CD4-positive, alpha-beta T cell treated with Interferon gamma for 1 hour (primary cell): ENCODE measurements at places on chromosomes 5 and 9.

DNA sequence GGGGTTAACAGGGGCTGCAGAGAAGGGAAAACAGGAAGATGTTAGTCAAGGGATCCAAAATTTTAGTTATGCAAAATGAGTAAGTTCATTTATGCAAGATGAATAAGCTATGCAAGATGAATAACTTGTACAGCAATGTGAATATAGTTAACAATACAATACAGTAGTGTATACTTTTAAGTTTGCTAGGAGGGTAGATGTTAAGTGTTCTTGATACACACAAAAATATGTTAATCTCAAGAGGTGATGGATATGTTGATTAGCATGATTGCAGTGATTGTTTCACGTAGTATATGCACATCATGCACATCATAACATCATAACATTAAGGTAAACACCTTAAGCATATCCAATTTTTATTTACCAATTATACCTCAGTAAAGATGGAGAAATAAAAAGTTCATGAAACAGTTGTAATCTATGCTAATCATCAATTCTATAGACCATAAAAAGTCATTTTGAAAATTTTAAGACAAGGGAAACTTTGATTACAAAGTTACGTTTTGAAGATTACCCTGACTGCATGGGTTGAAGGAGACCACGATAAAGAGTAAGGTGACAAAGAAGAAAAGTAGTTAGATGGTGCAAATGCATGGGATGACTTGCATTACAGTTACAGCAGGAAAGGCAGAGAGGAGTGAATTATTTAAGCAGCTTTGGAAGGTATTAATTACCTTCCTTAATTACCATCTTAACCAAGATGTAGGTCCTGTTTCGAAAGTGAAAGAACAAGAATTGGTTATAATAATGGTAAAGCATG is 31.4 kb downstream of the FAM174A start:
- no peak for DNase-seq

DNA sequence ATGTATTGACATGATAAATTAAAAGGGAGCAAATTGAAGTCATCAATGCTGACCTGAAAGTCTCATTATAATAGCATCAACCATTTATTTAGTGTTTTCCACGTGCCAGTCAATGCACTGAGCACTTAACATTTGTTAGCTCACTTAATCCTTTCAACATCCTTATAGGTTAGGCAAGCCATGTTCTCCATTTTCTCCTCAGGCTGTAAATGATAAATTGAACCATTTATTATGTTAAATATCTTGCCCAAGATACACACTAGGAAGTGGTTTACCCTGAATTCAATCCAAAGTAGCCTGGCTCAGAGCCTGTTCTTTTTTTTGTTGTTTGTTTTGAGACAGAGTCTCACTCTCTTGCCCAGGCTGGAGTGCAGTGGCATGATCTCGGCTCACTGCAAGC is 25.0 kb upstream of the SNX2 start:
- no peak for DNase-seq

- DNase-seq = no peak
Observed at GRCh38 chr5:144084971-144085370, 85.5 kb downstream of the YIPF5 start.

- no peak for DNase-seq
Observed at GRCh38 chr5:136242136-136242535, 49.2 kb upstream of the SMIM32 start.

DNA sequence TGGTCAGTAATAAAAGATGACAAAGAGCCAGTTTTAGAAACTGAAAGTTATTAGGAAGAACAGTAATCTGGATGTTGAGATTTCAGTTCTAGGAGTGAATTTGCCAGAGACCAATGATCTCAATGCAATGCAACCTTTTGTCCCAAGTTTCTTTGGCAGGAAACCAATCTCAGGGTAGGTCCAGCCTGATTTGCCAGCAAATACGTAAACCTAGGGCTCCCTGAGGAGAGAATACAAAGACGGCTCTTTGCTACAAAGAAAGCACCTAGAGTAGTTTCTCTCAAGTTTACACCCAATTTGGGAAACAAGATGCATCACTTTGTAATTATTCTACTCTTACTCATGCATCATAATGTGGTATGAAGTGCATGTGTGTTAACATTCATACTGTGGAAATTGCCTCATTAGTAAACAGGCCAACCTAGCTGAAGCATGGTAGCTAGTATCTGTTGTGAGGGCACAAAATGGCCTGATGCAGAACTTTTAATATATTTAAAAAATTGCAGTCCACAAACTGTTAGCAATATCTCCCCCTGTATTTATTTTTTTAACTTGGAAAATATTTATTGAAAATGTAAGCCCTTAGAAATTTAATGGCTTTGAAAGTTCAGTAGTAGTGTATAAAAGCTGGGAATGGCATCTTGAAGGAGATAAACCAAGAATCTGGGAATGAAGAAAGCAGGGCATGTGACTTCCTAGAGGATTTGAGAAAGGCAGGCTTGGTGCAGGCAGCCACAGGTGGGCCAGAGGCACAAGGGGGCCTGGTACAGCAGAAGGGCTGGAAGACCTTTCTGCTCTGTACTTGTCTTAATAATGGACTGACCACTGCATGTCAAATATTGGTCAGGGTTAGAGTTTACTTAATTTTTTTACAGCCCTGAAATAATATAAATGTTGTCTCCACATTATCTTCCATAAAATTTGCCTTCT is 59.5 kb downstream of the MAST4 start:
- DNase-seq = no peak
